NCI-H1105 treated with DMSO at 0.1 percent for 48 hours (cell line): ENCODE measurements at places on chromosomes 1 and 21.

GRCh38 chr1:37825506-37825905 is 17.5 kb upstream of the YRDC start:
- DNase-seq, result no peak

DNA sequence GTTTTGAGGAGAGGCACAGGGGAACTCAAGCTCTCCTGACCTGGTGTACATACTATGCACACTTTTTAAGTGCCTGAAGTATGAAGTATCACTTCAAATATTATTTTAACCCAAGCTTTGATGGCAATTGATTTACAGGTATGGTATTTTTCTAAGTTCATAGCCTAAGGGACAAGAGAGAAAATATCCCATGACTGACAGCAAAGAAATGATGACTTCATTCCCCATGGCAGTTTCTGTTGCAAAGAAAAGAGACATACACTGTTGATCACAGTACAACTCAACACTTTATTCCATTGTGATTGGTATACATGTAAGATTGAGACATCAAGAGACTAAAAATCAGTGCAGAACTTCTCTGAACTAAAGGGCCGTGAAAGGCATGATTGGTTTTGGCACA is 41.8 kb upstream of the BCL10 start:
- DNase-seq, result no peak

- peak; percentile 62 for DNase-seq
Observed at GRCh38 chr1:230277201-230278025, 148.7 kb downstream of the PGBD5 start.

DNA sequence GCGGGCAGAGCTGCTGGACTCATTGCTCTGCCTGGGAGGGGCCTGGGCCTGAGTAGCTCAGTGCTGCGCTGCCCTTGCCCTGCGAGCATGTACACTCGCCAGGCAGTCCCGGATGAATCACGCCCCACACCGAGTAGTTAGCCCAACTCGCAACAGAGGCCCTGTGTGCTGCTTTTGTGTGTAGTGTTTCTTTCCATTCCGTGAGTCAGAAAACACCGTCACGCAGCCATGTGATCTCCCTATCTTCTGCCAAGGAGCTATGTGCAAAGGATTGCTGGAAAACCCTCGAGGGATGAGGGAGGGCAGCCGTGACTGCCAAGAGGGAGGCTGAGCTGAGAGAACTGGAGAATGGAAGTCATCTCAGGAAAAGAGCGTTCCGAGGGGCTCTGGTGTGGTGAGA is 37.3 kb downstream of the NENF start:
- no peak for DNase-seq

- no peak for DNase-seq
Observed at GRCh38 chr1:165545974-165546373, 2.2 kb downstream of the LRRC52 start.

- DNase-seq, result no peak
Observed at GRCh38 chr21:45257673-45258341, 29.9 kb downstream of the POFUT2 start.

GRCh38 chr1:151512326-151512725 is 1.1 kb downstream of the CGN start:
- DNase-seq, result peak; percentile 1

DNA sequence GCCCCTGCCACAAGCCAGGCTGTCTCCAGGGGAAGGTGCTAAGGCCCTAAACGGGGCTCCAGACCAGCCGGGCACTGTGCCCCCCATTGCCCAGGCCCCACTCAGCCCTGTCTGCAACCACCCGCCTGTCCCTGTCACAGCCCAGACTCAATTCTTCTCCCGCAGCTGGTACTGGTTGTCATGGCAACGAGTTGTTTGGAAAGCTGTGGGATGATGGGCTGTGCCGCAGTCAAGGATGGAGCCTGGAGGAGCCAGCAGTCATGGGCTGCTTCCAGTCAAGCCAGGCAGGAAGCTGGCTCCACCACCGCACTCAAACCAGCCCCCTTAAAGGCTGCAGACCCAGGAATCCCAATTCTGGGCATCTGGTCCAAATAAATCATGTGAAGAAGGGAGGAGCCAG is 4.2 kb downstream of the SPOCD1 start:
- DNase-seq, result peak; percentile 89

- DNase-seq, result no peak
Observed at GRCh38 chr1:66090859-66091457, 298.3 kb downstream of the PDE4B start.

GRCh38 chr1:228270032-228270431 is 62.2 kb downstream of the OBSCN start:
- DNase-seq, result no peak

- no peak for DNase-seq
Observed at GRCh38 chr1:55970526-55971110, 608.7 kb downstream of the PLPP3 start.

DNA sequence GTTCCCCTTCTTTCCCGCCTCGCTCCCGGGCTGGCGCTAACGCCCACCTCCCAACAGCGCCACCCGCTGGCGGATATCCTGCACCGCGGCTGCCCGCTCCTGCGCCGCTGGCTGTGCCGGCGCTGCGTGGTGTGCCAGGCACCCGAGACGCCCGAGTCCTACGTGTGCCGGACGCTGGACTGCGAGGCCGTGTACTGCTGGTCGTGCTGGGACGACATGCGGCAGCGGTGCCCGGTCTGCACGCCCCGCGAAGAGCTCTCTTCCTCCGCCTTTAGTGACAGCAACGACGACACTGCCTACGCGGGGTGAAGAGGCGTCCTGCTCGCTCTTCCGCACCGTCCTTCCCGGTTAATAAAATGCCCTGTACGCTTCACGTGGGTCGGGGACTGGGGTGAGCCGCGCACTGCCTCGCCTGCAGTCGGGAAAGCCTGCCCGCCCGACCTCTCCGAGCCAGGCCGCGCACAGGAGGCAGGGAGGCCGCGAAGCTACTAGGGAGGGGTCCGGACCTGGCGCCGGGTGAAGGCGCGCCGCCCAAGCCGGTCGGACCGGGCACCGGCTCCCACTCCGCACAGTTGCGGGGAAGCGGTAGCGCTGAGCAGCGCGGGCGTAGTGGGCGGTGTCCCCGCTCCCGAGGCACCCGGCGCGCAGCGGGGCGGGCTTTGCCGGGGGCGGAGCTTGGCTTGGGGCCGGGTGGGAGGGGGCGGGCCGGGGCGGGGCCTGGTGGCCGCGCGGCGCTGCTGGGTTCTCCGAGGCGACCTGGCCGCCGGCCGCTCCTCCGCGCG is at the start of gene ADAM15:
Gene ADAM15 (plus strand): TSS at position 757 of the 782 bp plus-strand sequence. CDS start 71 bp downstream, outside the sequence.
- peak; percentile 52 for DNase-seq

DNA sequence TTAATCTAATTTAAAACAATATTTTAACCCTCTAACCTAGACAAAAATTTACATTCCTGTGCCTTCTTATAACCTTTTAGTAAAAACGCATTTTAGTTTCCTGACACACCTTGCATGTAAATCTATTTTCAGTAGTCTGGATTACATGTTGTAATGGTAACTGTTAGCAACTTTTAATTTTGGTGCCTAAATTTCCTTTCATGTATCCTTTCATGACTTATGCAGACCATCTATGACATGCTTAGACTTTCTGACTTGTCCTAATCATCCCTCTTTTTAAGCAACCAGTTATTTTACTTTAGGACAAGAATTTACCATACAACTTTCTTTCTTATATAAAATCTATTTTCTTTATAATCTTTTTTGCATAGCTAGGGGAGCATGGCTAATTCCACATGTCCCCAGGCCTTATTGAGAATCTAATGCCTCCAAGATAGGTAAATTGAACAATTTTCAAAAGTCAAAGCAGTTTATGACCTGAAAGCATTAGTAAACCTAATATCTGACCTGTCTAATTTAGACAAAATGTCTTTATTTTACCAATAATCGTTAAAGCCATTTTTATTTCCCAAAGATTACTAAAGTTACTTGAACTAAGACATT is 57.5 kb upstream of the IL12RB2 start:
- no peak for DNase-seq

DNA sequence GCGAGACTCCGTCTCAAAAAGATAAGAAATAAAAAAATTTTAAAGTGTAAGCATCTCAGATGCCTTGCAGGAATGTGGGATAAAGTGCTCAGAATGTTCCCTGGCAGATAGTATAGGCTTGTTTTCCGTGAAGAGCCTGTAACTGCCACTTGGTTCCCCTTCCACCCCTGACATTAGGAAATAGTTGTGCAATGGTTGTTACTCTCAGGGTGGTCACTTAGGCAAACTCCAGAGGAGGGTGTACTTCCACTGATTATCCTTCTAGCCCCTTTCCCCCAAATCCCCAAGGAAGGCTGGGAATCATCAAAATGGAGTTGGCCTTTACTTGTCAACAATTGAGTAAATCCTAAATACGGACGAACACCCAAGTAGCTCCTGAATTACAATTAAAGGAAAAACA is 10.4 kb downstream of the RPL11 start:
- DNase-seq, result no peak

- DNase-seq, result no peak
Observed at GRCh38 chr1:89708751-89709375, 75.9 kb downstream of the LRRC8C start.

DNA sequence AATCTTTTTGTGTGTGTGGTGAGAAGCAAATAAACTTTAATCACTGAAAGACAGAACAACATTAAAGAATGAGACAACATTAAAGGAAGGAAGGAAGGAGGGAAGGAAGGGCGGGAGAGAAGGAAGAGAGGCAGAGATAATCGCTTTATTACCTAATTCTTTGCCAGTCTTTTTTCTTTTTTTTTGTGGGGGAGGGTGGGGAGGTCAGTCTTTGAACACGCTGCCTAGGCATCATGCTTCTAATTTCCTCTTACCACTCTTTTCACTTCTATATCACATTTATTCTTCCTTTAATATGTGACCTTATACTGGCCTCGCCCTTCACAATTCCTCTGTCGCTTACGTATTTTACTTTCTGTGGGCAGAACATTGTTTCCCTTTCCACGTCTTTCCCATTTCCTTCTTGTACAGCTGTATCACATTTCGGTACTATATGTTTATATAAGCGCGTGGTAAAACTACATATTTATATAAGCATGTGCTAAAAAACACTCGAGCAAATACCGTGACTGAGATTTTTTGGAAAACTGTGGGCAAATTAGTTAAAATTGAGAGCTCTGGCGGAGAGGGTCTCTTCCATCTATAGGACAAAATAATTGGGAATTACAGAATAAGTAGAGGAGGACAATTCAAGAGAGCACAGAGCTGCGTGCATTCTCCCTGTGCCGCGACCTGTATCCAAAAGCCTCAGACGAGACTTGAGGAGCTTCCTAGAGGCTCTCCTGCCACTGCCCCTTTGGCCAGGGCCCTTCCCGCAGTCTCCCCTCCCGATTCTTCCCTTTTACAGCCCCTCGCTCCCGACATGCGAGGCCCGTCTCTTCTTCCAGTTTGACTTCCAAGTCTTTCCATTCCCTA is 823 bp upstream of the PRKAA2 start:
- DNase-seq, result peak; percentile 27

GRCh38 chr1:86388777-86389176 is 7.3 kb downstream of the ODF2L start:
- no peak for DNase-seq

GRCh38 chr1:21865609-21865942 is 53.5 kb downstream of the LDLRAD2 start:
- DNase-seq, result no peak

DNA sequence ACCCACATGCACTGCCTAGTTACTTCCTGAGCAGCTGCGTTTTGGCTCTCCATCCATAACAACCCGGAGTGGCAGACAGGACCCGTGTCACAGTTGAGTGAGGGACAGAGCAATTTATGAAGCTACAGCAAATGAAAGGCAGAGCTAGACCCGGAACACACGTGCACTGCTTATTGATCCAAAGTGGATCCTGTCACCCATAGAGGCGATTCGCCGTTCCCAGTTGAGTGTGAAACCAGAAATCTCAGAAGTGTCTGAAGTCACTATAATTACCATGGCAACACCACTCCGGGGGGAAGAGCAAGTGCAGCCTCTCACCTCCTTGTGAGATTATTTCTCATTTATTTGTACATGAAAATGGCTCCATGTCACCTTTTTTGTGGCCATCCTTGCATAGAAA is 365.2 kb downstream of the DSCAM start:
- no peak for DNase-seq

- DNase-seq, result no peak
Observed at GRCh38 chr21:39644062-39644560, 31.4 kb downstream of the B3GALT5 start.

- DNase-seq, result no peak
Observed at GRCh38 chr1:116762781-116763115, 8.5 kb downstream of the CD2 start.

DNA sequence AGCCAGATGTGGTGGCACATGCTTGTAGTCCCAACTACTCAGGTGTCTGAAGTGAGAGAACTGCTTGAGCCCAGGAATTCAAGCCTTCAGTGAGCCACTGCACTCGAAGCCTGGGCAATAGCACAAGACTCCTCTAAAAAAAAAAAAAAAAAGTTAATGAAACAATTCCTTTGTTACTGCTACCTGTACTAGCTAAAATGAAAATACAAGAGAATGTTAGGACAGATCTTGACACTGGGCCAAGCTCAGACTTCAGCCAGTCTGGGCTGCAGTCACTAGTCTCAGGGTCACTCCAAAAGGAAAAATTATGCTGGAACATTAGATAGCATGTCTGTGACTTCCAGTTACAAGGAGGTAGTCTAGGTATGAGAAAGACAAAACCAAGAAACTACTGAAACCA is 56.5 kb downstream of the TRIM33 start:
- no peak for DNase-seq

DNA sequence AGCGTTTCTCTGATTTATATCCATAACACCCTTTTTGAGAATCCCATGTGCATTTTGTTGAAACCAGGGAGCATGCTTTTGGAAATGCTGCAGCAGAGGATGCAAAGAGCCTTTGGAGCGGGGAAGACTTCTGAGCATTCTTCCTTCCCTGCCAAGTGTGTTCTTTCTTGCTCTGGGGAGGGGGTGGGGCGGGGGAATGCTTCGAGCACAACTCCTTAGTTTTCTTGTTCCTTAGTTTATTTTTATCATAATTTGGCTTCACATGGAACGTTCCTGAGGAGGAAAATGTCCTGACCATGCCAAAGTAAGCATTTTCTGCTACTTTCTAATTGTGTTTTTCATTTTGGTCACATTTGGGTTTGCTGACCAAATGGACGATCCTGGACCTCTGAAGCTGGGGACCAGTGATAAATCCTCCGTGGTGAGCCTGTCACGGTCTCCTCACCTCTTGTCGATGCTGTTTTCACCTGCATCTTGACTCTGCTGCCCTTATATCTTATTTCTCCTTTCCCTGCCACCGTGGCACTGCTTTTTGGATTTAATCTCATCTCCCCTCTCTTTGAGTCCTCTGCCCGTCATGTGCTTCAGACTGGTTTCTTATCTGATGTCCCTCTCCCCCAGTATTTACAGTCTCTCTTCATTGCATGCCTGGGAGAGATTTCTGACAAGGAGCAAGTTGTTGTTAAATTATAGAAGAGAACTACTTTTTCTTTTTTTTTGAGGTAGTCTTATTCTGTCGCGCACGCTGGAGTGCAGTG is 2.4 kb downstream of the CTPS1 start:
- no peak for DNase-seq

GRCh38 chr1:175145899-175146528 is 46.6 kb downstream of the KIAA0040 start:
- DNase-seq, result no peak
